Renal cortex interstitium (tissue), 15 donors: ENCODE measurements at places on chromosomes 13 and 19.

DNA sequence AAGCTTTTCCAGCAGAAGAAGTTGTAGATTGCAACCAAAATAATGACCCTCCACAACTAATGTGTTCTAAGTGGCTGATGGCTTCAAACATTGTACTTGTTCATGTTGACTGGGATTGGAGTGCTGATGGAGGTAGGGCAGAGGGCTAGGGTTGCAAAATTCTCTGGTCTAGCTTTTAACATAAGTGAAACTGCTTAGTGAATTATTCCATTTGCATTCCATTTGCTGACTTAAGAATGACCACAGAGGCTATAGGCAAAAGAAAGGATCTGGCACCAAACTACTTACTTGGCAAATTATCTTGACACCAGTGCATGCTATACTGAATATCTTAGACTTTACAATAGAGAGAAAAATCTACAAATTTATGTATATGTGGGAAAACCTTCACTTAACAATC lies 287.0 kb downstream of the FGF9 start:
- no peak for DNase-seq

DNA sequence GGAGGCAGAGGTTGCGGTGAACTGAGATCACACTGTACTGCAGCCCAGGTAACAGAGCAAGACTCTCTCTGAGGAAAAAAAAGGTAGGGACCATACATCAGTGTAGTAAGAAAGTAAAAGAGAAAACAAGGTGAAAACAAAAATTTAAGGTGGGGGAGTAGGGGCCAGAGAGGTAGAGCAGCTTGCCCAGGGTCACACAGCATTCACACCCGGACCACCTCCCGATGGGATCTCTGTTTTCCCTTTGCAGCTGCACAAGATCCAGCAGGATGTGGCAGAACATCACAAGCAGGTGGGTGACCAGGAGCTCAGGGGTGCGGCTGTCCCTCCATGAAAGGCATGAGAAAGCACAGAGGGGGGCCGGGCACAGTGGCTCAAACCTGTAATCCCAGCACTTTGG lies 4.5 kb downstream of the TLE6 start:
- DNase-seq: no peak

- DNase-seq: no peak
Measured at GRCh38 chr19:43738780-43739211, 16.0 kb downstream of the SMG9 start.

- DNase-seq: no peak
Measured at GRCh38 chr13:94999871-95000270, 287.5 kb upstream of the SOX21 start.

DNA sequence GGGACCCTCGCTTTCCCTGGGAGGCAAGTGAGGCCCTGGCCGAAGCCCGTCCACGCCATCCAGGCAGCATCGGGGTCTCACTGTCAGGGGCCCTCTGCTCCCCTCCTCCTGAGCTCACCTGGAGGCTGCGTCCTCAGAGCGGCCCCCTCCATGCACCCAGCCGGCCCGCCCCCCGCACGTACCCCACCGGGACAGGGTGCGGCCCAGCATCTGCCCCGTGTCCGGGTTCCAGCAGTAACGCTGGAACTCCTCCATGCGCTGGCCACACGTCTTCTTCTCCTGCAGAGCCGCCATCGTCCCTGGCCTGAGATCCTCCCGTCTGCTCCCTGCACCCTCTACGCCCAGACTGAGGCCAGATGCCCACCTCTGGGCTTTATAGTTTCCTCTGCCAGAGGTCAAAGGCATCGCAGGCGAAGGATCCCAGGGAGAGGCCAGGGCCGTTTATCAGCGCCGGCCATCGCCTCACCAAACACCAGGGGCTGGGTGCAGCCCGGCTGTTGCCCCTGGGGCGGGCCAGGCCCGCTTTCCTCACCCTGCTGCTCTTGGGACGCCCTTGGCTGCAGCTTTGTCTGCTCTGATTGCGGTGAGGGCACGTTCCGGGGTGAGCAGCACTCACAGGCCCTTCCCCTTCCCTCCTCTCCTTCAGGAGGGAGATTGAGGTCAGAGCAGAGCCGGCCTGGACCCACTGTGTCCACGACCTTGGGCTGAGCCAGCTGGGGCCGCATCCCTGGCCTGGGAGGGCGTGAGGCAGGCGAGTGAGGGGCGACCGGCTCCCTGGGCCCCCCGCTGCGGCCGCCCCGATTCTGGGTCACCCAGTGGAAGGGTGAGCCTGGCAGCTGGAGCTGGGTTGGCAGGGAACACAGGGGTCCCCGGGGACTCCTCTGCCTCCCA lies at the start of gene ATP4B:
Gene ATP4B, minus strand, starts transcription at position 348 of the 891 bp plus-strand sequence. Its CDS starts 54 bp downstream, at position 294.
- DNase-seq: no peak

GRCh38 chr19:13770013-13770635 lies 4.1 kb upstream of the C19orf53 start:
- DNase-seq: no peak

DNA sequence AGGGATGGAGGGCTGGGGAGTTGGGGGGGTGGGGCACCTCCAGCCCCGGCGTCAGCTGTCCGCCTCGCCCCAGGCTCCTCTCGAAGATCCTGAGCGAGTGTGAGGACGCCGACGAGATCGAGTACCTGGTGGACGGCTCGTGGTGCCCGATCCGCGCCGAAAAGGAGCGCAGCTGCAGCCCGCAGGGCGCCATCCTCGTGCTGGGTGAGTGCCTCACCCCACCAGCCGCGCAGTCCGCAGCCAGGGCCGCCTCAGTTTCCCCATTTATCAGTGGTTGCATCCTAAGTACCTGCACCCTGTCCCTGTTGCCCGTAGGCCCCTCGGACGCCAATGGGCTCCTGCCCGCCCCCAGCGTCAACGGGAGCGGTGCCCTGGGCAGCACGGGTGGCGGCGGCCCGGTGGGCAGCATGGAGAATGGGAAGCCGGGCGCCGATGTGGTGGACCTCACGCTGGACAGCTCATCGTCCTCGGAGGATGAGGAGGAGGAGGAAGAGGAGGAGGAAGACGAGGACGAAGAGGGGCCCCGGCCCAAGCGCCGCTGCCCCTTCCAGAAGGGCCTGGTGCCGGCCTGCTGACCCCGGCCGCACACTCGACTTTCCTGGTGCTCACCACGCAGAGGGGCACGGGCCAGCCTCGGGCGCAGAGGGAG lies 29.3 kb downstream of the ZBTB7A start:
- no peak for DNase-seq
